ENCODE measurements at places on chromosomes 2 and 18.

GRCh38 chr2:99472600-99472960 lies 17.2 kb downstream of the REV1 start:
- no peak for DNase-seq

- DNase-seq = no peak
Measured at GRCh38 chr2:188415754-188416083, 124.0 kb downstream of the GULP1 start.

DNA sequence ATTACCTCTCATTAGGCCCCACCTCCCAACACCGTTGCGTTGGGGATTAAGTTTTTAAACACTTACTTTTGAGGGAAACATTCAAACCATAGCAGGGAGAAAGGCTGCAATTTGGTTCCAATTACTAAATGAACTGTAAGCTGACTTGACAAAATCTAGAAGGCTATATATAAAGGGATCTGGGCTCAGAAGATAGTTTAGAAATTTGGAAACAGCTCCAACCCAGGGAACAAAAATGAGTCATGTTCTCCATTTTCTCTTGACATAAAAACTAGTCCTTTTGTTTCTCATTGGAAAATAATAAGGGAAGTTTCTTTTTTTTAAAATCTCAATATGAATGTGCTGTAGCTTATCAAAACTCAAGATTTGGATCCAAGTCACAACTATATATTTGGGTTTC lies 17.5 kb downstream of the MOGAT1 start:
- no peak for DNase-seq

GRCh38 chr18:72502671-72503431 lies 41.3 kb downstream of the CBLN2 start:
- DNase-seq = no peak

DNA sequence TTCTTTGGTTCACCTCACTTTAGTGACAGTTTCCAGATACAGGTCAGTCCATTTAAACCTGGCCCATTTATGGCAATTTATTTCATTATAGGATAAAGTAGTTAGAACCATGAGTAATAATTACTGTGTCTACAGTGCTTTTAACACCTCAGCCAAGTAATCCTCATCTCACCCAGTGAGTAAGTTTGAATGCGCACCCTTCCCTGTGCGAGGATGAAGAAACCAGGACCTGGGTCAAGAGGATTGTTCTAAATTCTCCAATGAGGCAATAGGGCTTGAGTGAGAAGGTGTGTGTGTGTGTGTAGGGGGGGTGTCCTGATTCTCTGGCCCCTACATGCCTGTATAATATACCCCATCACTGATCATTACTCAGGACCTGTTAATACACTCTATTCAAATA lies 854 bp upstream of the MYO1B start:
- DNase-seq = no peak

DNA sequence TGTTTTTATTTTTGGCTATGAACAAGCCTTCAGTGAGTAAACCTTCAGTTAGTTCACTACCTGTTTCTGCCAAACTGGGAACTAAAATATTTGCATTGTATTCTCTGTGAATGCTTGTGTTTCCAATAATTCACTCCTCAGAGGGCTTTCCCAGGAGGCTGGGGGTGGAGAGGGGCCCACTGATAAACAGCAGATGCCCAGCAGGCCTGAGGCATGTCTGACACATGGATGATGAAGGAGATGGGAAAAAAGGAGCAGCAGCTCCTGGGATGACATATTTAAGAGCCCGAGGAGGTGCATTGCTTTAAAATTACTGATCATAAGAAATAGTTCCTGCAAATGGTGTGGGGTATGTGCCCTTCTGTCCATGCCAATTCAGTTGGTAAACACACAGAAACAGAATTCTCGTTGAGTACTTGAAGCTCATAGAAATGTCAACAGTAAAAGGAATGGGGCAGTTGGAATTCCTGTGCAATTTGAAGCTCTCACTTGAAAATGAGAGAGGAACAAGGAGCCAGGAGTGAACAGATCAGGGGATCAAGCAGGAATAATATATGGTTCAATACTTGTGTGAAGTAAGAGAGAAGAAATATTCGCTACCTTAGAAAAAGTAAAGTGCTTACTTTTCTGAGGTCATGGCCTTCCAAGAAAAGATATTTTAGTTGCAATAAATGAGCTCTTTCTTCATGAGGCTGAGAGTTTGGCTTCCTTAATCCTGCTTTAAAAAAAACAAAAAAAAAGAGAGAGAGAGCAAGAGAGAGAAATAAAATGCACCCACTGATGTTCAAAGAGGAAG lies 22.0 kb upstream of the HNMT start:
- DNase-seq = no peak

DNA sequence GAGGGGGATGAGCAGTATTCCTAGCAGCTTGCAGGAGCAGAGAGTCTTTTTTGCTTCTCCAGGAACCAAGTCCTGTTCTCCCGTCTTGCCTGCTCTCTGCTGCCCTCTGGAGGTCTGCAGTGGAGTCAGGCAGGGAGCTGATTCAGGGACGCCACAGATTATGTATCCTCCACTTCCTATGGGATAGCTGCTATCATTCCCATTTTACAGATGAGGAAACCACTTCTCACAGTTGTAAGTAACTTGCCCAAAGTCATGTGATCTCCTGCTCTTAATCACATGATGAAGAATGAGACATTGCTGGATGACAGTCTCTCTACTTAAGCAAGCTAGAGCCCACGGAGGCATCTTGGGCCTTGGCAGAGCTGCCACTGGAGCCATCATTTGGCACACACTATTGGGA lies 8.3 kb downstream of the SLC4A5 start:
- DNase-seq = peak; percentile 77

DNA sequence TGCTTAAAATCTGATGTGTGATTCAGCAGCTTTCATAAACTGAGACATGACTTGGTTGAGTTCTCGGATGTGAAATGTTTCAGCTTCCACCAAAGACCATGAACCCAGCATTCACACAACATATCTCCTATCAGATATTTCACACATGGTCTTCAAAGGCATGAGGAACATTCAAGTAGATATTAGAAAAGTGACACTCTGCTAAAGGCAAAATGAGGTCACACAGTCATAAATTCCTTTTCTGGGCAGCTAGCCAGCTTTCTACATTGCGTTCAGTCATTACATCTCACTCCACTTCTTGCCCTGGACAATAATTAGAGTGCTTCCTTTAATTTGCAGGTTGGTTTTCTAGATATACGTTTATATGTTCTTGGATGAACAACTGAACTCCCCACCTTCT lies 96.7 kb downstream of the GAREM1 start:
- no peak for DNase-seq

GRCh38 chr2:155125585-155126230 lies 427.2 kb downstream of the KCNJ3 start:
- no peak for DNase-seq
